ENCODE measurements at places on chromosomes 7 and 10. TPM values are rescaled to one million over a fixed set of nuclear protein-coding genes. Genes with fewer than 3 reads are reported as not detected.

The CCDC136 gene
- 3.6 TPM for total RNA-seq

The DYNC1I1 gene
- not detected for total RNA-seq

The FFAR4 gene
- total RNA-seq, result 0.22 TPM

The SH2B2 gene
- 4.6 TPM for total RNA-seq

The SSBP1 gene
- total RNA-seq, result 253 TPM

The LRRC18 gene
- not detected for total RNA-seq

The CNPY1 gene
- not detected for total RNA-seq

The CH25H gene
- total RNA-seq, result 0.15 TPM

Data from A549 treated with ZK216348 at 1 μM for 4 hours (cell line).